ENCODE measurements at places on chromosomes 4 and X. TPM values are rescaled to one million over a fixed set of nuclear protein-coding genes. Genes with fewer than 3 reads are reported as not detected.

DNA sequence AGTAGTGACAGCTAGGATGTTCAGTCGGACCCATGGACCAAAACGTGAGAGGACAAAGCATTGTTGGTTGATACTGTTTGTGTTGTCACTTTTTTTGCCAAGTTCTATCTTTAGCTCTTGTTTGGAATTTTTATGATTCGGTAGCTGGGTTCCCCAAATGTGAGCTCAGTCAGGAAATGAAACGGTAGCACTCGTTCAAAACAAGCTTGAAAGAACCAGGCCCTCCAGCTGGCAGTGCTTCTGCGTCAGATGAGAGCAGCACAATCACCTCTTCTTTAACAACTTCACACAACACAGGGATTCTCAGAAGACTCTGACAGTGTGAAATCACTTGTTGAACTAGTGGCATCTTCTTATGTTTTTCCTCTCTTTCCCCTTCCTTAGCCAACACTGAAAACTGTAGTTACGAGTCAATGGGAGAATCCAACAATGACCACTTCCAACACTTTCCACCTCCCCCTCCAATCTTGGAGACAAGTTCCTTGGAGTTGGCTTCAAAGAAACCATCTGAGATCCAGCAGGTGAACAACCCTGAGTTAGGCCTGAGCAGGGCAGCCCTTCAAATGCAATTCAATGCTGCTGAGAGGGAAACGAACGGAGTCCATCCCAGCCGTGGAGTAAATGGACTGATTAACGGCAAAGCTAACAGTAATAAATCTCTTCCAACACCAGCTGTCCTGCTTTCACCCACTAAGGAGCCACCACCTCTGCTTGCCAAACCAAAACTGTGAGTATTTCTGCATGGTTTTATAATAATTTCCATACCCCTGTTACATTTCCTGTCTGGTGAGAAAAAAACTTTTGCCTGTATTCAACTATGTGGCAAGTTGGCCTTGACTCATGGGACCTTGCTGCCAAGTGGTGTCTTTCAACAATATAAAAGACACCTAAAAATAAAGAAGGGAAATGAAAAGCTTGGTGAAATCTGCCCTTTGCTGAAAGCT, 214.6 kb downstream of the PALLD start:
- no peak overlapping the region for H3K27ac ChIP-seq
- DNase-seq: peak; percentile 44
- H3K4me3 ChIP-seq: no peak overlapping the region
- H3K36me3 ChIP-seq: no peaks in the 10 kb centered on the region
- no peaks in the 10 kb centered on the region for H3K27me3 ChIP-seq

DNA sequence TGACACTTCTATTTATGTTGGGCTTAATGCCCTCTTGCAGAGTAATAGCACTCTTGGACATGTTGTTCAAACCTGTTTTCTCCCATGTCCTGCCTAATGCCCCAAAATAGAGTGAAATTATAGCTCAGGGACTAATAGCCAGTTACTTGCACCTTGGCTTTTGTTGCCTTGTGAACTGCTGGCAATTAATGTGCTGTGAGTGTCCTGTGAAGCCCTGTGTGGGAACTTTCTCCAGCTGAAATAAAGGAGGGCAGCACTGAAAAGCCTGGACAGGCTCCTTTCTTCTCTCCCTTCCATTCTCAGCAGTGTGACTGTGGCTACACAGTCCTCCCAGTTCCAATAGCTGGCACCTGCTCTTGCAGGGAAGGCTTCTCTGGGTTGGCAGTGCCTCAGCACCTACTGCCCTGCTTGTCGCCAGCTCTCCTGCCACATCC, 72.4 kb downstream of the DCLK2 start:
- no peaks in the 10 kb centered on the region for H3K36me3 ChIP-seq
- no peak for DNase-seq
- H3K4me3 ChIP-seq: no peak overlapping the region
- no peak overlapping the region for H3K27ac ChIP-seq
- peaks cover 5% of the 10 kb centered on the region for H3K4me1 ChIP-seq
- no peaks in the 10 kb centered on the region for H3K27me3 ChIP-seq

DNA sequence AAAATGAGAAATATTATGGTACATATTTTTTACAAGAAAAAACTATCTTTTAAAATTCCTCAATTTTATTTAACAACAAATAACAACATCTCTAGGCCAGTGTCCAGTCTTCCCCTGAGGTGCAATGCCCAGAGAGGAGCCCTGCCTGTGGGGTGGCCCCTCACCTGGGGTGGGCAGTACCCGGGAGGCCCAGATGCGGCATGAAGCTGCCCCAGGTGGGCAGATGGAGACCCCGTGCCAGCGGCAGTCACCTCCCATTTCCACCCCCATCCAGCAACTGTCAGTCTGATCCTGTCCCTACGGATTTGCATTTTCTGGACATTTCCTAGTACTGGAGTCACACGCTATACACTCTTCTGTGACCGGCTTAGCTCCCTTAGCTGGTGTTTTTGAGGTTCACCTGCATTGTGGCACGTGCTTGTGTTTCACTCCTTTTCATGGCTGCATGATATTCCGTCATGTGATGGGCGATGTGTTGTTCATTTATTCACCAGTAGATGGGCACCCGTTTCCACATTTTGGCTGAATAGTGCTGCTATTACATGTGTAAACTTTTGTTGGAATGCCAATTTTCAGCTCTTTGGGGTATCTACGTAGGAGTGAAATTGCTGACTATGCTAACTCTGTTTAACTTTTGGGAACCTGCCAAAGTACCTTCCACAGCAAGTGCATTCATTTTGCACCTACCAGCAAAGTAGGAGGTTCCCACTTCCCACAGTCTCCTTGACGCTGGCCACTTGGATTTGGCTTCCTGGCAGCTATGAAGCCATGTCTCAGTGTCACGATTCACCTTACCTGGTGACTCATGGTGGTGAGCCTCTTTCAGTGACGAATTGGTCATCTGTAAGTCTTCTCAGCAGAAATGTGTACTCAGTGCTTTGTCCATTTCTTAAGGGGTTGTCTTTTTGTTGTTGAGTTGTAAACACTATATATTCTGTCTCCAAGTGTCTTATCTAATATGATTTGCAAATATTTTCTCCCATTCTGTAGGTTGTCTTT, 11.7 kb upstream of the MAEA start:
- DNase-seq: peak; percentile 28
- no peaks in the 10 kb centered on the region for H3K4me1 ChIP-seq
- no peak overlapping the region for H3K4me3 ChIP-seq
- peaks cover 2% of the 10 kb centered on the region for H3K27me3 ChIP-seq

GRCh38 chrX:45849261-45849862, 648.7 kb upstream of the DIPK2B start:
- H3K36me3 ChIP-seq: peaks cover 7% of the 10 kb centered on the region
- H3K27ac ChIP-seq: peak overlapping the region; percentile 15
- peaks cover 2% of the 10 kb centered on the region for H3K4me1 ChIP-seq
- peak; percentile 86 for DNase-seq
- peak overlapping the region; percentile 90 for H3K4me3 ChIP-seq

DNA sequence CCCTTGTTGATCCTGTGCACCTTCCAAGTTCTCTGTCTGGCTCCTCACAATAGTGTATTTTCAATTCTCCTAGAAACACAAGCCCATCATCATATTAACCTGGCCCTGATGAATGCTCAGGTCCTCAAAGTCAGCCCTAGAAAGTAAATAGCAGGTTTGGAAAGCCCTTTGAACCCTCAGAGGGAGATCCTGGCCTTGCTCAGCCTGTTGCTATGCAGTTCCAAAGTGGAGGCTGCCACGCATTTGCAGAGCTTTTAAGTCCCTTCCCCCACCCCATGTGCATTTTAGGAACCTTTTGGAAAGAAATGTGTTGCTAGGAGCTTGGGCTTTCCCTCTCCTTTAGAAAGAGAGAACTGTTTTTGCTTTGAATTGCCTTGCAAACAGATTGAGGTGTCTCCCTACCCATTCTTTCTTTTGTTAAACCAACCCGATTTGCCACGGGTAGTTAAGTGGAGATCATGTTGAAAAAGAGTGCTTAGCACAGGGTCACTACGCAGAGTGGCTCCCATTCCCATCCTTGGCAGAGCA, 12.2 kb downstream of the MAMLD1 start:
- H3K4me1 ChIP-seq: no peaks in the 10 kb centered on the region
- no peaks in the 10 kb centered on the region for H3K36me3 ChIP-seq
- no peaks in the 10 kb centered on the region for H3K27me3 ChIP-seq
- no peak overlapping the region for H3K27ac ChIP-seq

MAMLD1 gene
- total RNA-seq: 1.4 TPM

GRCh38 chr4:80311130-80311529, 24.4 kb upstream of the CFAP299 start:
- H3K4me1 ChIP-seq: peaks cover 12% of the 10 kb centered on the region
- no peak overlapping the region for H3K27ac ChIP-seq
- H3K36me3 ChIP-seq: no peaks in the 10 kb centered on the region
- no peak overlapping the region for H3K4me3 ChIP-seq
- no peaks in the 10 kb centered on the region for H3K27me3 ChIP-seq
- no peak for DNase-seq

DNA sequence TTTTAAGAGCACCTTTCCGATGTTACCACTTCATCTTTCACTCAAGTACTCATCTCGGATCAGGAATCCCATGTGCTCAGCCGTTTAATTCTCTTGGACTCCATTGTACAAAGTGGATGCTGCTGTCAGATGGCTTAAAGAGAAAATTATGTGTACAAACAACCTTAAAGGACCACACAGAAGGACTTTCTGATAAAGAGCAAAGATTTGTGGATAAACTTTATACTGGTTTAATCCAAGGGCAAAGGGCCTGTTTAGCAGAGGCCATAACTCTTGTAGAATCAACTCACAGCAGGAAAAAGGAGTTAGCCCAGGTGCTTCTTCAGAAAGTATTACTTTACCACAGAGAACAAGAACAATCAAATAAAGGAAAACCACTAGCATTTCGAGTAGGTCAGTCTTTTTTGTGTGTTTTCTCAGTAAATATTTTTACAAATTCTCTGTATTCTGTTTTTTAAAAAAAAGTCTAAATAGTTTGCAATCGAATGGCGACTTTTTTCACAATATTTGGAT, 20.1 kb downstream of the MMAA start:
- H3K36me3 ChIP-seq: peaks cover 1% of the 10 kb centered on the region
- H3K4me1 ChIP-seq: peaks cover 2% of the 10 kb centered on the region
- no peak overlapping the region for H3K4me3 ChIP-seq
- no peak overlapping the region for H3K27ac ChIP-seq

GRCh38 chr4:109278594-109279031, 23.8 kb downstream of the COL25A1 start:
- DNase-seq: no peak
- H3K27me3 ChIP-seq: no peaks in the 10 kb centered on the region
- H3K36me3 ChIP-seq: no peaks in the 10 kb centered on the region
- no peak overlapping the region for H3K4me3 ChIP-seq
- no peaks in the 10 kb centered on the region for H3K4me1 ChIP-seq

- H3K4me1 ChIP-seq: no peaks in the 10 kb centered on the region
- DNase-seq: no peak
- no peaks in the 10 kb centered on the region for H3K36me3 ChIP-seq
- H3K27me3 ChIP-seq: no peaks in the 10 kb centered on the region
Measured at GRCh38 chrX:49226946-49227345, 6.2 kb downstream of the CACNA1F start.

- no peak overlapping the region for H3K27ac ChIP-seq
- DNase-seq: no peak
- H3K4me1 ChIP-seq: peaks cover 10% of the 10 kb centered on the region
- no peaks in the 10 kb centered on the region for H3K27me3 ChIP-seq
- H3K4me3 ChIP-seq: no peak overlapping the region
Measured at GRCh38 chr4:118972167-118972566, 83.5 kb downstream of the SYNPO2 start.

- no peaks in the 10 kb centered on the region for H3K27me3 ChIP-seq
- peaks cover 2% of the 10 kb centered on the region for H3K36me3 ChIP-seq
- no peak overlapping the region for H3K27ac ChIP-seq
- H3K4me1 ChIP-seq: peaks cover 2% of the 10 kb centered on the region
Measured at GRCh38 chr4:25923745-25924144, 9.7 kb downstream of the SMIM20 start.

DNA sequence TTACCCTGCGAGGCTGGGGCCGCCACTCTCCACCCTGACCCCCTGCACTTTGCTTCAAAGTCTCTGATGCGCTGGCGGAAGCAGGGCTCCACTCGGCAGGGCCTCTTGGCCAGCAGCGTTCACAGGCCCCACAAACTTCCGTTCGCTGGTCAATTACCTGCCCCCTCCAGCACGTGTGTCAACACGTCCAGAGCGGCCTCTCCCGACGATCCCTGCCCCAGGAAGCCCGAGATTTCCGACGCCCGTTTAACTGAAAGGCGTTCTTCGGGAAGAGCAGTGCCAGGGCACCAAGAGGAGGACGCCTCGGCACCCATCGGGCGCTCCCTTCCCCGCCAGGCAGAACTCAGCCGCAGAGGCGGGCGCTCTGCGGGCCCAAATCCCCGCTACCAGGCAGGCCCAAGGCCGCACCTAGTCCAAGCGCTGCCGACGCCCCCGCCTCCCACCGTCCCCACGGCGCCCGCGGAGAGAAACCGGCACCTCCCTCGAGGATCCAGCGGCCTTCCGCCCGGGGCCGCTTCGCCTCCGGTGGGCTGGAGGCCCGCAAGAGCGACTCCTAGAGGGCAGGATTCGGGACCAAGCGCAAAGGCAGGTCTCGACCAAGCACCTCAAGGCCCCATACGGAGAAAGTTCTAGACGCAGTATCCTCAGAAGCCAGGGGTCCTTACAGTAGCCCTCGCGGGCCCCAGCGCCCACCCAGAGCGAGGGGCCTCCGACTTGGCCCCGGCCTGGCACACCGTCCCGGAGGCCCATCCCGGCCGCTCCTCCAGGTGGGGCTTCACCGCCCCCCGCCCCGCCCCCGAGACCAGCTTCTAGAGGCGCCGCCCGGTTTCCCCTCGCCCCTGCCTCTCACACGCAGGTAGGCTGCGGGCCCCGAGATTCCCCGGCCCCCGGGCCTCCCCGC, 586 bp downstream of the BCAP31 start:
- peak overlapping the region; percentile 82 for H3K4me3 ChIP-seq
- peaks cover 17% of the 10 kb centered on the region for H3K4me1 ChIP-seq
- peaks cover 17% of the 10 kb centered on the region for H3K36me3 ChIP-seq
- H3K27me3 ChIP-seq: no peaks in the 10 kb centered on the region
- peak; percentile 37 for DNase-seq

CSTF2 gene
- 30.3 TPM for total RNA-seq

LGI2 gene
- total RNA-seq: not detected

DNA sequence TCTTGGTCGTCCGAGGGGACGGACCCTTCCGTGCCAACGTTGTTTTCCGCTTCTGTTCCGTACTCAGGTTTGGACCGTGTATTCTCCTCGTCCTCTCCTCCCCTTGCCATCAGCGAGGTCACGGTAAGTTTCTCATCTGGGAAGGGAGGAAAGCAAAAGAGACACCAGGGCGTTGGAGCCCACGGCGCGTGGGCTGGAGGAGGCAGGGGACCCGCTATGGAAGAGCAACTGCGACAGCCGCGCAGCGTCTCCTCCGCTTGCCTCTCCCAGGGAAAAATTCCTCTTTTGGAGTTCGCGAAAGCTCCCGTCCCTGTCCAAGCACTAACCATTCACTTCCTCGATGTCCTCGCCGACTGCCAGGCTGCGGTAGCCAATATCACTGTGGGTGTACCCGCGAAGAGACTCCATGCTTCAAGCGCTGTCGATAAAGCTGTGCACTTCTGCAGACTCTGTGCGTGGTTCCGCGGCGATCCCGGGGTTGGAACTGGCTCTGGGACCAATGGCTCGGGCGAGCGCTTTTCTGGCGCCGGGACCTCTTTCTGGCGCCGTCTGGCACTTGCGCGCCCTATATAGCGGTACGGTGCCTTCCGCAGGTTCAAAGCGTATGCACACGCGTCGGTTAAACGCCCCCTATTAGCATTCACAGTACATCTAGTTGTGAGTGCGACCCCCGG, at the start of gene ESX1:
Gene ESX1 (minus strand): TSS at position 492 of the 674 bp plus-strand sequence. CDS start 84 bp downstream, at position 408.
- H3K27me3 ChIP-seq: peaks cover 43% of the 10 kb centered on the region
- no peak within 1 kb of the TSS for H3K4me3 ChIP-seq
- no peak for DNase-seq
- no peak within 1 kb of the TSS for H3K27ac ChIP-seq
- H3K36me3 ChIP-seq: no peaks in the 10 kb centered on the region

All from IMR-90 (cell line).